ENCODE measurements at places on chromosomes 12 and 14. TPM values are rescaled to one million over a fixed set of nuclear protein-coding genes. Genes with fewer than 3 reads are reported as not detected.

DNA sequence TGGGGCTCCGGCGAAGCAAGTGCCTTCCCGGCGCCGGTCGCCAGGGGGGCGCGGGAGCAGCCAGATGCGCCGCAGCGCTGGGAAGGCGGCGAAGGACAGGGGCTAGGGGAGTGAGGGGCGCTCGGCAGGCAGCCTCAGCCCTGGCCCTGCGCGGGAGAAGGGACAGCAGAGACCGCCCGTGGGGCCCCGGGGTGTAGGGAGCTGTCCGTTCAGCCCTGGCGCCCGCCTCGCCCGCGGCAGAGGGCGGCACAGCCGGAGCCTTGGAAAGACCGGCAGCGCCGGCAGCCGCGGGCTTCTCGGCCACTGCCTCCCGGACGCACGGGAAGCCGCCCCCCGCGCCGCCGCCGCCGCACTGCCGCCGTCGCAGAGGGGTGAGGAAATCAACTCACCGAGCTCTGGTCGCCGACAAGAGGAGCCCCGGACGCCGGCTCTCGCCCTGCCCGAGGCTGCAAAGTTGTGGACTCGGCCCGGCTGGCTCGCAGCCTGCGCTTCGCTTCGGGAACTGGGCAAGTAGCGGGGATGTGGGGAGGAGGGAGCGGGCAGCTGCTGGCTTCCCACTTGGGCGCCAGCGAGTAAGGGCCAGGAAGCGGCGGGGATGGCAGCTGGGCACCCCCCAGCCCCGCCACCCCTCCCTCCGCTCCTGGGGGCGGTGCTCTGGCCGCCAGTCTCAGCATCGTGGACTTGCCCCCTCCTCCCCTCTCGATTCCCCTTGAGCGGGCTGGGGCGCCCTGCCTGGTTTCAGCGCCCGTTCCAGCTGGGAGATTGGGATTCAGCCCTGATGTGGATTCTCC, at the start of gene ZDHHC22:
Gene ZDHHC22 (minus strand): TSS at position 578 of the 791 bp plus-strand sequence. CDS start 2,053 bp downstream, outside the sequence.
- H3K27ac ChIP-seq, result peak within 1 kb of the TSS; percentile 31
- peak within 1 kb of the TSS; percentile 66 for H3K4me3 ChIP-seq
- peak; percentile 64 for DNase-seq

DNA sequence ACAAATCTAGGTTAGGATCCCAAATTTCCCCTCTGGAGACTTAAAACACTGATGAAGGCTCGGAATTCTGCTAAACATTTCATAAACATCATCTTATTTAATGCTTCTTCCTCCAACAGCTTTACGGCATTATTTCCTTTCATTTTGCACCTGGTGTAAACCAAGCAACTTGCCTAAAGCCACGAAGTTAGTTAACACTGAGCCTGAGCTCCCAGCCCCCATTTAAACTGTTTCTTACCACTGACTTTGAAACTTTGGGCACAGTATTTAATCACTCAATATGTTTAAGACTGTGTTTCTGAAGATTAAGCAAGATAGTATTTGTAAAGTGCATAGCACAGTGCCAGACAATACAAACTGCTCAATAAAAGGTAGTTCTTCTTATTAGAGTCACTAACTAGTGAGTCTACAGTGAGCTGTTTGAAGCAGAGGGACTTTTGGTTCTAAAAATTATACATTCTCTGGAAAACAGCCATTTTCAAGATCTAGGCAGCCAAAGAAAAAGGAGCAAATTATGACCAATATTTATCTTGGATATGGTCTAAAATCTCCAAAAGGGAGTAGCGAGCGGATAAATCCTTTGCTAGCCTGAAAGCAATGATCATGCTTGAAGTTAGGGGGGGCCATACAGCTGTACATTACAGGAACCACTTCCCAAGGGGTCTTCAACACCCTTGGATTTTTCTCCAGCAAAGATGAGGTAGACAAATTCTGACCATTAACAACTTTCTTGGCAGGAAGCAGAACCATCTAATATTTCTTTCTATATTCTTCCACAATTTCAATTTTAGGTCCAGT, 4.0 kb downstream of the EGLN3 start:
- H3K4me1 ChIP-seq, result peaks cover 14% of the 10 kb centered on the region
- H3K27ac ChIP-seq, result no peak overlapping the region
- H3K27me3 ChIP-seq, result peaks cover 17% of the 10 kb centered on the region
- DNase-seq, result no peak

GRCh38 chr14:57785058-57785457, 80.8 kb downstream of the SLC35F4 start:
- H3K27ac ChIP-seq, result no peak overlapping the region
- peaks cover 5% of the 10 kb centered on the region for H3K36me3 ChIP-seq
- H3K4me3 ChIP-seq, result no peak overlapping the region

DNA sequence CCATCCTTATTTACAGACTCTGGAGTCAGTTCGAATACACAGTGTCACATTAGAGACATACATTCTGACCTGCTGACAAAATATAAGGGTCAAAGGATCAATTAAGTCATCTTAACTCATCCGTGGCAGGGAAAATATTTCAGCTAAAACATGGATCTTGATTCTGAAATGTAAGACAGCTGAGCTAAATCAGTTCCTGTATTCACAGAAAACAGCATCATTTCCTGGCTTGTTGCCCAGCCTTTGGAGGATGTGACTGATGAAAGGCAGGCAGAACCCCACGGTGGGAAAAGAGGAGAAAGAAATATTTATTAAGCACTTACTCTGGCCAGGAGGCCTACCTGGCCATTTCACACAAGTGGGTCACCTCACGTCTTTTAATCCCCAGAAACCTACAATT, 101.9 kb downstream of the GAS2L3 start:
- no peak overlapping the region for H3K4me3 ChIP-seq
- no peak for DNase-seq
- peaks cover 6% of the 10 kb centered on the region for H3K4me1 ChIP-seq
- no peaks in the 10 kb centered on the region for H3K36me3 ChIP-seq

DNA sequence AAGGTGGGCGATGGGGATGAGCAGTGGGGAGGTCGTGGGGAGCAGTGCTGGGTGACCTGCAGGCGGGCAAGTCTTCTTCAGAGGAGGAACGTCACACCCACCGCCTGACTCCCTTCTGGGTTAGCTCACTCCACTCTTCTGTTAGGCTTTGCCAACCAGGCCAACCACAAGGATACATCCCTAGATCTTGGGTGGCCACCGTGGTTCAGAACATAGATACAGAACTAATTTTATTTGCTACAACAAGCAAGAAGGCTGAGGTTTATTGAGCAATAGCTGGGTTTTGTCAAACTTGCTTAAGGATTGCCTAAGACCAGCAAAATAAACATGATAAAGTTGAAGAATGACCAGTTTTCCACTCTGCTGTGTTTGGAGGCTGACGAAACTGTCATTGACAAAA, 109.4 kb downstream of the DACT1 start:
- H3K27ac ChIP-seq, result no peak overlapping the region
- no peaks in the 10 kb centered on the region for H3K27me3 ChIP-seq
- no peak for DNase-seq
- H3K36me3 ChIP-seq, result no peaks in the 10 kb centered on the region
- no peak overlapping the region for H3K4me3 ChIP-seq

DNA sequence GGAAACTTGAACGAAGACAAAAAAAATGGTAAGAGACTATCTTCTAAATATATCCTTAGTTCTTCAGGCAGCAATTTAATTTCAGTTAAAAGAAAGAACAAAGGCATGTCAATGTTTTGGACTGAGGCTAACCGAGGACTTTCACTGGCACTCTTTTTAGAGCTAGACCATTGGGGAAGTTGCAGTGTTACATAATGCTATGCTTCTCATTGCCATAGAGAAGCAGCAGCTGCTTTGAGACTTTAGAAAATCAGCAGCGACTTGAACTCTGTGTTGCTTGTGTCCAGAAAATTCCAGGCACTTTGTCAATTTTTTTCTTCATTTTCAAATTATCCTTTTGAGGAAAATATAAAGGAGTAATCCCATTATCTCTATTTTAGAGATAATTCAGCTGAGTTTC, 964.2 kb downstream of the NRXN3 start:
- no peak overlapping the region for H3K4me3 ChIP-seq
- no peaks in the 10 kb centered on the region for H3K27me3 ChIP-seq
- H3K36me3 ChIP-seq, result no peaks in the 10 kb centered on the region

DNA sequence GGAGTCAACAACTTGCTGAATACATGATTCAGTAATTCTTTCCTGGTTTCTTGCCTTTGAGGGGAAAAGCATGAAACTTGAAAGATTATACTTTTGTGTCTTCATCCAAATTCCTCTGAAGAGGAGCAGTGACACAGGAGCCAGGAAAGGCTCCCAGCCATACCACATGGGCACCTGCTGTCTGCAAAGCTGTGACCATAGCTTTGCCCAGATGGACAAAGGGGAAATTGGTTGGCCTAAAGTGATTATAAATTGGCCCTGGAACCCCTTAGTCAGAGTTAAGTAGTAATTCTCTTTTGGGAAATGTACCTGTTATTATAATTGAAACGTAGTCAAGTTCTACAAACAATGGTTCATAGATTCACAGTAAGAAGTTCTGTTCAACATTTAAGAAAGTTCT, 44.3 kb upstream of the DCN start:
- no peak overlapping the region for H3K27ac ChIP-seq
- H3K36me3 ChIP-seq, result no peaks in the 10 kb centered on the region
- H3K27me3 ChIP-seq, result no peaks in the 10 kb centered on the region
- DNase-seq, result no peak

DNA sequence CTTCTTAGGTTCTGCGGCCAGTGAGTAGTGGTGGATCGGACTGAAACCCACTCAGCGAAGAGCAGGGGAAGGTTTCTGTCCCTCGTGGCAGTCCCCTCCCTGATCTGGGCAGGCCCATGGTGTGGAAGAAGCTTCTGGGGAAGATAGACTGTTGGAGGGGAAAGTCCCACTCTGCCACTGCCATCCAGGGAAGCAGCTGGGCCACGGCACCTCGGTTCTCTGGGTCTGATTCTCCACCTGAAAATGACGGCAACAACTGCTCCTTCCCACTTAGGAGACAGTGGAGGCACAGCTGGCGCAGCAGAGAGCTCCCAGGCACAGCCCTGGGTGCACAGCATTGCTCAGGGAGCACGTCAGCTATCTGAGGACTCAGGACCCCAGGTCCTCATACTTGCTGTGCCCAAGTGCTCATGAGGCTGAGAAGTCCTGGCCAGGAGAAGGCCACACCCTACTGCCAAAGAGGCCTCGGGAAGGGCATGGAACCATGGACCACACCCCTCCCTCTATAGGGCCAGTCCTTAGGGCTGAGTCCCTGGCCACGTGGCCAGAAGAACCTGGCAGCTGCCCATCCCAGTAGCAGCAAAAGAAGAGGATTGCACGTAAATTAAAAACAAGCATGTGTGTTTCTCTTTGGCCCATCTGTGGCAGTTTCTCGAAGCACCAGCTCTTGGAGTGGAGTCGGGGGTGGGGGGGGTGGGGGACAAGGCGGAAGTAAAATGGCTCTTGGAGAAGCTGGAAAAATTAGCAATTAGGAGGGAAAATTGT, 85.3 kb upstream of the BCL11B start:
- DNase-seq, result no peak

GRCh38 chr12:28456934-28457710, 266.9 kb downstream of the CCDC91 start:
- no peak overlapping the region for H3K4me3 ChIP-seq
- H3K27ac ChIP-seq, result no peak overlapping the region
- H3K36me3 ChIP-seq, result peaks cover 19% of the 10 kb centered on the region
- DNase-seq, result no peak

- no peak within 1 kb of the TSS for H3K4me3 ChIP-seq
- peak within 1 kb of the TSS; percentile 0 for H3K27ac ChIP-seq
- no peak for DNase-seq
- peaks cover 46% of the 10 kb centered on the region for H3K27me3 ChIP-seq
- H3K4me1 ChIP-seq, result peaks cover 11% of the 10 kb centered on the region
- H3K36me3 ChIP-seq, result no peaks in the 10 kb centered on the region
These were observed at the start of gene GALNT8 for GRCh38 chr12:4719821-4720636. Gene GALNT8, plus strand, starts transcription at chr12:4720400. Its CDS starts 278 bp downstream, at chr12:4720678.

- no peak overlapping the region for H3K4me3 ChIP-seq
- peaks cover 9% of the 10 kb centered on the region for H3K4me1 ChIP-seq
- no peak for DNase-seq
- H3K27me3 ChIP-seq, result peaks cover 35% of the 10 kb centered on the region
- H3K27ac ChIP-seq, result no peak overlapping the region
These were observed 4.1 kb downstream of the C1QL4 start for GRCh38 chr12:49332891-49333371.

- no peaks in the 10 kb centered on the region for H3K36me3 ChIP-seq
- no peak for DNase-seq
- H3K4me3 ChIP-seq, result no peak overlapping the region
- no peak overlapping the region for H3K27ac ChIP-seq
- peaks cover 66% of the 10 kb centered on the region for H3K27me3 ChIP-seq
- no peaks in the 10 kb centered on the region for H3K4me1 ChIP-seq
These were observed 6.7 kb downstream of the RPH3A start for GRCh38 chr12:112798048-112798760.

- H3K27me3 ChIP-seq, result no peaks in the 10 kb centered on the region
- peaks cover 14% of the 10 kb centered on the region for H3K4me1 ChIP-seq
- H3K36me3 ChIP-seq, result no peaks in the 10 kb centered on the region
- no peak overlapping the region for H3K4me3 ChIP-seq
- H3K27ac ChIP-seq, result no peak overlapping the region
These were observed 26.0 kb downstream of the PELI2 start for GRCh38 chr14:56144176-56144575.

- H3K4me1 ChIP-seq, result peaks cover 2% of the 10 kb centered on the region
- no peak overlapping the region for H3K27ac ChIP-seq
- H3K27me3 ChIP-seq, result peaks cover 4% of the 10 kb centered on the region
These were observed 253.2 kb downstream of the MDGA2 start for GRCh38 chr14:47422191-47422590.

- no peaks in the 10 kb centered on the region for H3K36me3 ChIP-seq
- no peak overlapping the region for H3K4me3 ChIP-seq
- peaks cover 6% of the 10 kb centered on the region for H3K4me1 ChIP-seq
- no peak overlapping the region for H3K27ac ChIP-seq
- peaks cover 12% of the 10 kb centered on the region for H3K27me3 ChIP-seq
These were observed 123.3 kb downstream of the SSPN start for GRCh38 chr12:26318661-26319068.

- H3K27ac ChIP-seq, result no peak overlapping the region
- no peak for DNase-seq
- no peaks in the 10 kb centered on the region for H3K36me3 ChIP-seq
- no peaks in the 10 kb centered on the region for H3K4me1 ChIP-seq
- H3K4me3 ChIP-seq, result no peak overlapping the region
- H3K27me3 ChIP-seq, result peaks cover 42% of the 10 kb centered on the region
These were observed 6.6 kb downstream of the OR9K2 start for GRCh38 chr12:55132816-55133215.

- peaks cover 44% of the 10 kb centered on the region for H3K27me3 ChIP-seq
- H3K36me3 ChIP-seq, result no peaks in the 10 kb centered on the region
- peaks cover 4% of the 10 kb centered on the region for H3K4me1 ChIP-seq
- no peak overlapping the region for H3K27ac ChIP-seq
These were observed 65.6 kb upstream of the FUT8 start for GRCh38 chr14:65346895-65347294.

DNA sequence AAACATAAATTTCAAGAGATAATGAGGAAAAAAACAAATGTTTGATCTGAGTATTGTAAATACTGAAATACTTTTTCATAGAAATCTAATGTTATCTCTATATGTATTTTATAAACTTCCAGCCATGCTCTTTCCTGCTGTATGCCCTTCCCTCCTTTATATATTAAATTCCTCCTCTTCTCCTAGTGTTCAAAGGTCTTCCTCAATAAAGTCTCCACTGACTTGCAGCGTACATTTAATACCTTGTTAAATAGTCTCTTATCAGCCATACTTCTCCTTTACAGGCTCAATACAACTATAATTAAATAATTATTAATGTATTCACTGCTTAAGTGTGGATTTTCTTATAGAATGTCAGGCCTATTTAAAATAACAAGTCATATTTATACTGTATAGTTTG, 26.0 kb downstream of the ERGIC2 start:
- no peak overlapping the region for H3K27ac ChIP-seq
- DNase-seq, result no peak
- H3K4me3 ChIP-seq, result no peak overlapping the region
- H3K27me3 ChIP-seq, result no peaks in the 10 kb centered on the region
- H3K4me1 ChIP-seq, result no peaks in the 10 kb centered on the region

TMEM119 gene
- 0.24 TPM for total RNA-seq

ASCL1 gene
- 8.3 TPM for total RNA-seq

WIF1 gene
- total RNA-seq, result 0.22 TPM

INSM2 gene
- 0.10 TPM for total RNA-seq

Data from progenitor cell of endocrine pancreas (in vitro differentiated cells).